ENCODE measurements at places on chromosomes 5 and 9.

DNA sequence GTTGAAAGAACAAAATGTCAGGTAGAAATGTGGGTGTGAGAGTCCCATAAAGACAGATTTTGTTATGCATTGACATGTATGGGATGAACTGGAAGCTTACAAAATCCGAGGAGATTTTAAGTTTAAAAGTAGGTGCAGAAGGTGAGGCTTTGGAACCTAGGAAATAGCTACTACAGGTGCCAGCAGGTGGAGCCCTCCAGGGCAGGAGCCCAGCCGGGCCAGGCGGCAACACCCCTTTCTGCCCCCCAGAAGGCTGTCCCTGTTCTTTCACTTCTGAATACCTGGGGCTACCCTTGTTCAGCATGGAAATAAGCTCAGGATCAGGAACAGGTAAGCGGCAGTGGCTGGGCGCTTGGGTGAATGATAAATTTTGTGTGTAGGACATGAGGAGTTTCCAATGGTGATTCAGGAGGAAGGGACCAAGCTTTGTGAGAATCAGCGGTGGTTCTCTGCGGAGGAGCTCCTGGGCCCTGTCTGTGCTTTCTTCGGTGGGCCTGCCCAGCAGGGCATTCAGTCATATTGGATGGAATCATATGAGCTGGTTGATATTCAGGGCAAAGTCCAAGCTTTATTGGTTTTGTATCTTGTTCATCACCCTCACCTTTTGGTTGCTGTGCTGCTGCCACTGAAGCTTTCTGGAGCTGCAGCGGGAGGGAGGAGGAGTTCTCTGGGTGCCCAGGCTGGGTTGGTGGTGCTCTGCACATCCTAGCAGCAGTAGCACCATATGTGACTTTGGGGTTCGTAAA is 12.3 kb downstream of the PCBD2 start:
- no peak for DNase-seq

DNA sequence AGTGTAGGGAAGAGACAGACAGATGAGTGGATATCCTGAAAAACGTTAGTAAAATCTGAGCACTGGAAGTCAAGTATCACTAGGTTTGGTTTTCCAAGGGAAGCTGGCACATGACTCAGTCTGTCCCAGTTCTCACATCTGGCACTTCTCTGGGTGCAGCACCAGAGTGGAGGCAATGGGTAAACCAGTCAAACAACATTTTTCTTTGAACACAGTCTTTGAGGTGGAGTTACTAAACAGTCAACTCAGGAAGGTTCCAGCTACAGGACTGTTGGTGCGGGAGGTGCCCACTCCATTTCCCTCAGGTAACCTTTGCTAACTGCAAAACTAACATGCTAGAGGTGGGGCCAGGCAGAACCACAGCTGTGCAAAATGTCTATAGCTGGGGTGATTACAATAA is 301.4 kb upstream of the RFX3 start:
- DNase-seq: no peak

DNA sequence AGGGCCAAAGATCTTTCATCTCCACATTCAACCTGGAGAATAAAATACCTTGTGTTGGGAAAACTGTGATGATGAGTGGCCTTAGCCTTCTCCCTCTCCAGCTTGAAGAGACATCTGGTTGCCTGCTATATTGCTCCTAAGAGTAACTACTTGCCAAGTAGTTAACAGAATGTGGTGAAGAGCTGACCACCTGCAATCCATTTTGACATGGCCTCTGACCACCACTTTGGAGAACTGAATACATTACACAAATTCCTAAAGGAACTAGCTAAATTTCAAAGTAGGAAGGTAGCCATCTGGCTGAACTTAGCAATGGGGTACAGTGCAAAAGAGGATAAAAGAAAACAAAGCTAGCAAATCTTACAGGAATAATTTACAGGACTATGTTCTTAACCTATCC is 7.2 kb downstream of the TBCA start:
- DNase-seq: no peak

- no peak for DNase-seq
Observed at GRCh38 chr5:96703384-96703920, 41.3 kb downstream of the CAST start.

GRCh38 chr5:145245354-145245753 is 589.8 kb downstream of the PRELID2 start:
- no peak for DNase-seq

- no peak for DNase-seq
Observed at GRCh38 chr5:87872986-87873385, 395.7 kb downstream of the TMEM161B start.

DNA sequence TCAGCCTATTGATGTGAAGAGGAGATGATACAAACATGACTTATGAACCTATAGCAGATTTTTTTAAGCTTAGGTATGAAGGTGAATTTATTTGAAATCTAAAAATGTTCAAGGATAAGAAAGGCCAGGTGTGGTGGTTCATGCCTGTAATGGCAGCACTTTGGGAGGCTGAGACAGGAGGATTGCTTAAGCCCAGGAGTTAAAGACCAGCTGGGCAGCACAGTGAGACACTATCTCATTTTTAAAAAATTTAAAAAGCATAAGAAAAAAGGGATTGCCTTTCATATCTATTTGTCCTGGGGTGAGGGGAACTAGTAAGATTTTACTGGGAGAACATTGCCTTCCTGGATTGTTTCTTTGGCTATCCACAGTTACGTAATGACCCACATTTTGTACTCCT is 40.8 kb upstream of the SRP19 start:
- no peak for DNase-seq

DNA sequence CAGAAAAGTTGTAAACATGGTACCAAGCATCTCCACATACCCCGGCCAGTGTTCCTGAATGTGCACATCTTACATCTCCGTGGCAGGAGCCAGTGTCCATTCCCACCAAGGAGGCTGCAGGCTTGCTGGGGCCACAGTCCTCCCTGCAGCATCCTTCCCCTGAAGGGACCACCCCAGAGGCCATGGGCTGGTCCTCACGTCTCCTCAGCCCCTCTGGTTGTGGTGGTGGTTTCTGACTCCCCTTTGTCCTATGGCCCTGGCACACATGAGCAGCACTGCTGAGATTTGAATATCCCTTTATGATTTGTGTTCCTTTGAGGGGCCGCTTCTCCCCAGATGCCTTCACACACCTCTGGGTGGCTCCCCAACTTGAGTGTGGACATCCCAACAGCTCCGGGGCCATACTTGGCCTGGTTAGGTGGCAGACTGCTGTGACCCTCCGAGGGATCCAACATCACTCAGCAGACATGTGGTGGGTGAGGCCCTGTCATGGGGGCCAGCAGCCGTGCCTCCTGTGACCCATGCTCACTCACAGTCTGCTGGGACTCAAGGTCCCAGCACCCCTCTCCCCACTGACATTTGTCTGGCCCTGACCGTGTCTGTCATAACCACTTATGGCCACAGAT is 14.3 kb downstream of the PHF2 start:
- DNase-seq: no peak
